ENCODE measurements at places on chromosomes 12 and 14.

- DNase-seq = no peak
These were observed 52.1 kb upstream of the KCNJ8 start for GRCh38 chr12:21826618-21826910.

- no peak for DNase-seq
These were observed 352.1 kb downstream of the ATP23 start for GRCh38 chr12:58293308-58293982.

- DNase-seq = no peak
These were observed 36.8 kb upstream of the E2F7 start for GRCh38 chr12:77102123-77102522.

GRCh38 chr12:121560392-121561008 lies 20.3 kb downstream of the KDM2B start:
- DNase-seq = no peak

- DNase-seq = peak; percentile 75
These were observed 233.5 kb downstream of the EFCAB11 start for GRCh38 chr14:89720741-89721729.

DNA sequence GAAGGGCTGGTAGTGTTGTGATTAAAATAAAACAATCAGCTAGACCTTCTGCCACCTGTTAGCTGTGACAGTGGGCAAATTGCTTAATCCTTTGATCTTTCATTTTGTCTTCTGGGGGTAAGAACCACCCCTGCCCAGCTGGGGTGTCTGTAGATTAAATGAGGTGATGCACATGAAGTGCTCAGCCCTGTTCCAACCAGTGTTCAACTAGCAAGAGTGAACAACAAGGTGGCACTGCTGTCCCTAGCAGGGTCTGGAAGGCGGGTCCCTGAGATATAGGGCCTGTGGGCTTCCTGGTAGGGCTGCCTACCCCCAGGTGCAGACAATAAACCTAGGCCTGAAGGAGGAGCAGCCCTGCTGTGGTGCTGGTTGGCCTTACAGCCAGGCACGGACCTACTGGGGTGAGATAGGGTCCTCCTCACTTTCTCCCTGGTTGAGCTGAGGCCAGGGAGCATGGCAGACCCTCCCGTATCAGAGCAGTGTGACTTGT lies 60.6 kb downstream of the ARL6IP4 start:
- DNase-seq = no peak

GRCh38 chr14:22713631-22713950 lies 52.9 kb upstream of the OXA1L start:
- no peak for DNase-seq

DNA sequence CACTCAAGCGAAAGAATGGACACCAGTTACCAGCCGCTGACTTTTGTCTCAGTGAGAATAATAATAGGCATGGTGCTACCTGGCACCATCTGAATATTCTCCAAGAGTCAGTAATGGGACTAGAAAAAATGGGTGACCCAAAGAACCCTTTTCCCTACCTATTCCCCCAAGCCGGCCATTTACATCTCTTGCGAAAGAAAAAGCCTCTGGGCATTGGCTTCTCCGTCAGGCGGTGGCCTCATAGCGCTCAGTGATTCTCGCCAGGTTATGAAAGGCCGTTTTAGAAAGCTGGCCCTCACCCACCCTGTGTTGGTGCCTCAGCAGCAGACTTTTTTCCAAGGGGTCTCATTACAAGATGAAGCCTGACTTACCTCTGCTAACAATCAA lies 523 bp upstream of the SLC6A15 start:
- no peak for DNase-seq

DNA sequence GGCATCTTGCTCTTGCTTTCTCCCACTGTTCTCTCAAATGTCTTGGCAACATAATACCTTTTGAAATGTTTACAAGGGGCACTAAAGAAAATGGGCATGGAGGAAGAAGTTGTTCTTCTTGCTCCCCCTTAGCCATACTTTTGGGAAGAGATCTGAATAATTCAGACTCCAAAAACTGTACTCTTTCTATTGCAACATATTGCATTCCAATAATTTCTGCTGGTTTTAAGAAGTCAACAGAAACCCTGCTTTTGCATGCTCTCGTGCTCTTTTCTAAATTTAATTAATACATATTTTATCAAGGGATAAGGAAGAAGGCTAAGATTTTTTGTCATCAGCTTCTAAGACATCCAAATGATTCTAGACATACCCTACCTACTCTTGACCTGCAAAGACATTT lies 409.9 kb upstream of the SOX5 start:
- no peak for DNase-seq

- no peak for DNase-seq
These were observed 3.4 kb upstream of the TRAFD1 start for GRCh38 chr12:112121780-112122565.

GRCh38 chr12:113788020-113788856 lies 177.9 kb downstream of the RBM19 start:
- no peak for DNase-seq

- no peak for DNase-seq
These were observed 281.2 kb downstream of the PAWR start for GRCh38 chr12:79409562-79409961.

DNA sequence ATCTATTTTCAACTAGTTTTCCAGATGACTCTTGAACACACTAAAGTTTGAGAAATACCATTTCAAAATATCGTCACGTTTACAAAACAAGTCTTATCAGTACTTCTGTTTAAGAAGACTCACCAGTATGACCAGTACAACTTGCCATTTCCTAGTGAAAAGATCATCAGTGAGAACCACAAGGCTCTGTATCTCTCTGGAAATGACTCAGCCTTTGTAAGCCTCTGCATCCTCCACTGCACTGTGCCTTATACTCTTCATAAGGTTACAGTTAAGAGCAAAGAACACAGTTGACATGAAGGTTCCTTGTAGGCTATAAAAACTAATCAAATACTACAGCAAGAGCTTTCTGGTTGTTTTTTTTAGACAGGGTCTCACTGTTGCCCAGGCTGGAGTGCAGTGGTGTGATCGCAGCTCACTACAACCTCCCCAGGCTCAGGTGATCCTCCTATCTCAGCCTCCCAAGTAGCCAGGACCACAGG lies 5.7 kb upstream of the VTI1B start:
- DNase-seq = no peak

Data from activated T-cell treated with anti-CD3 and anti-CD28 coated beads, Interleukin-2, amount 50 U/mL, for 48 hours (primary cell).